AG10803 (cell line): ENCODE measurements at places on chromosomes 3 and 15.

DNA sequence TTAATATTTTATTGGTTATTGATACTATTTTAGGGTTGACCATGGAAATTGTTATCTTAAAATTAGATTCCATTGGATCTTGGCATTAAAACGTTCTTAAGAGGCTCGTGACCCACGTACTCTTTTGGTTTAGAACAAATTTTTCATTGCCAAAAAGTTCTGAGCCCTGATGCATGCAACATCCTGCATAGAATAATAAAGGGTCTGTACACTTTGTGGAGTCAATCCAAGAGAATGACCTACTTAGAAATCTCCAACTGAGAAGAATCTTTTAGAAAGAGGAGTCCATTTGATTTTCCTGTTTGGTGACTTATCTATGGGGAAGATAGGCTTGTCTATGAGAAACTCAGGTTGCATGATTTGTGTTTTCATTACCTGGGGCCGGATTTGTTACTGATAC is 404.2 kb upstream of the RGMA start:
- no peak for DNase-seq

DNA sequence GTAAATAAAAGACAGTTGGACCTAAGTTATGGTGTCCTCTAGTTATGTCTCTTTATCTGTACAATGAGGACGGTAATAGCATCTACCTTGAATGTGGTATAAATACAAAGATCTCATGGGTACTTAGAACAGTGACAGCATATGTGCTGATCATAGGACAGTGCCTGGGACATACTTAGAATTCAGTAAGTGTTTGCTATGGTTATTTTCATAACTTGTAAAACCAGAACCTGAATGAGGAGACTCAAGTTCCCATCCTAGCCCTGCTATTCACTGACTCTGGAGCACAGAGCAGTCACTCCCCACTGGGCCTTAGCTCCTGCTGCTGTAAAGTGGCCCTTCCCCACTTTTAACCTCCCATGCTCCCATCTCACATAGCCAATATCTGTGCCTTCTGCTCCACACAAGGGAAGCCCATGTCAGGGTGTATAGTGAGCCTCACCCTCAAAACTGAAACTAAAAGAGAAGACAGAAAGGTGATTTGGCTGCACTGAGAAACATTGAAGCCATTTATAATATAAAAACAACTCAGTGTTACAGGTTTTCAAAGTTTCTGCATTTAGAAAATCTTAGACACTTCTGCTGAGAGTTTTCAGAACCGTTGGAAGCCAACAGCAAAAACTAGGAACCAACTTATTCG is 225.4 kb upstream of the UBE2E2 start:
- no peak for DNase-seq

- no peak for DNase-seq
These were observed 554.7 kb downstream of the FHIT start for GRCh38 chr3:60696428-60697125.

DNA sequence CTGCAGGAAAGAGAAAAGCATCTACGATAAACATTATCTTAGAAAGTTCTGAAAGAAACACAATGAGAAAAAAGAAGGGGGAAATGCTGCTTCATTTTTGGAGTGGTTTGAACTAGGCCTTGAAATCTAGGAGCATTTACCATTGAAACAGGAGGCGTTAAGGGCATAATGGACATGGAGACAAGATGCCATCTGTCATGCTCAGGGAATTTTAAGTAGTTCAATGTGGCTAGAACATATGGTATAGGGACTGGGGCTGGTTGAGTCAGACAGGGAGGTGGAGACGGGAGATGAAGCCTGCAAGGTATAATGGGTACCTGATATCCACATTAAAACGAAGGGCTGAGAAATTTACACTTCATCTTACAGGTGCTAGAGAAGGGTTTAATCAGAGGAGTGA is 10.4 kb upstream of the PLAAT1 start:
- DNase-seq: no peak

DNA sequence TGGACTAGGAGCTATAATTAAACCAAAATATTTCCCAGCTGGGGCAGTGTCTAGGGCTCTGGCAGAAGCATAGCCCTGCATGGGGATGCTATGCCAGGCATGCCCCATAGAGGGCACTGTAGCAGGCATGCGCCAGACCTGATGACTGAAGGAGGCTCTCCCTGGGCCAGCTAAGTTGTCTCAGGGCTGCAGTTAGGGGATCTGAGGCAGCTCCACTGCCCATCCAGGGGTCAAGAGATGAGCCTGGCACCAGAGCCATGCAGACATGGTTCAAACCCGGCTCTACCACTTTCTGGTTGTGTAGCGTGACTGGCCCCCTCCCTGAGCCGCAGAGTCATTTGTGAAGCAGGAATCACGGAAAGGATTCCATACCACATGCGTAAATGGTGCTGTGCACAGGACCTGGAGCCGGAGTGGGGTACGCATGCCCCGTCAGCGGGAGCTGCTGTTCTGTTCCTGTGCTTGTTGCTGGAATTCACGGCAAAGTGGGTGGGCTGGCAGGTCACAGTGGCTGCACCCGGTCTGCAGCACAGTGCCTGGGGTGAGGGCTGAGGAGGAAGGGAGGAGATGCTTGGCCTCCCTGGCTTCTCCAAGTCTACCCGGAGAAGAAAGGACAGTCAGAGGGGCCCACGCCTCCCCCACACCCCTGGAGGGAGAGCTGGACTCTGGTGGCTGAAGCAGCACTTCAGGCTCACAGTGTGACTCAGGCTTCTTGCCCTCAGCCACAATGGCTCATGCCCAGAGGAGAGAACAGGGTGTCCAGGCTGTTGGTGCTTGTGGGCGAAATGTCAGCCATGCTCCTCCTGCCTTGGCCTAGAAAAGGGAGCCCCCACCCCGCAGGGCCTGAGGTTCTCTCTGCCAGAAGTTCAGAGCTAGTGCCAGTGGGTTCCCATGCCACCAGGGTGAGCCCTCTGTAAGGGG is 43.1 kb downstream of the DNASE1L3 start:
- peak; percentile 75 for DNase-seq

GRCh38 chr15:97082830-97083229 is 752.3 kb downstream of the NR2F2 start:
- no peak for DNase-seq

DNA sequence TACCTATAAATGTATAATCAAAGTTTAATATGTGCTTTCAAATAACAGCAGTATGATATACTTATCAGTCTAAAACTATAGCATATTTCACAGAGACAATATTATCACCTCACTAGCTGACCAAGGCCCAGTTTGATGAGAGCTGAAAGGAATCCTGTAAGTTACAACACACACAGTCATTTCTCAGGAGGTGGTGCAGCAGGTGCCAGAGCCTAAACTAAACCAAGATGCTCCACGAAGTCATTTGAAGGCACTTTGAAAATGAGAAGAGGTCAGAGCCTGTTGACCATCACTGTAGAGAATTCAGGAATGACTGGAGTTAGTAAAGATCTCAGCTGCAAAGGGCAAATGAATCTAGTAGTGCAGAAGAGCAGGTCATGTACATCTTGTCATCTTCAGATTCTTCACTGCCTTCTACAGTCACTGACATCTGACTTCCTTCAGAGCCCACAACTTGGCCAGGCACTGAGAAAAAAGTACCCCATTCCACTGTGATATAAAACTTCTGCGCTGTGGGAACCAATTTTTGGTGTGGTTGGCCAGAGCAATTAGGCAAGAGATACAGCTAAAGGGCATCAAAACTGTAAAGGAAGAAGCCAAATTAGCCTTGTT is 7.9 kb downstream of the GBE1 start:
- DNase-seq: no peak

- DNase-seq: no peak
These were observed 35.5 kb downstream of the CADPS start for GRCh38 chr3:62839748-62840147.

DNA sequence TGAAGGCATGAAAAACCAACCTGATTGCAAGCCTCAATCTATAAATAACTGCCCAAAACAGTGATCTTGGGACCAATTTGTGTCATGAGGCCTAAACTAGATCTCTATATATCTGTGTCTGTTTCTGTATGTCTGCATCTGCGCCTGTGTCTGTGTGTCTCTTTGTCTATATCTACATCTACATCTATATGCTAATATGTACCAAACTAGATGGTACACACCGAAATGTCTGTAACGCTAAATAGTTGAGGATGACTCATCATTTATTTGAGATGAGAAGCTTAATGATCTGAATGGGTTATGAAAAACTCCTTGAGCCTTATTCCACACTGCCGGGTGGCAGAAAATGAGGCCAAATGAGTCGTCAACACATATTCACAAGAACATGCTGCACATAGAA is 982.3 kb downstream of the ROBO2 start:
- DNase-seq: no peak

DNA sequence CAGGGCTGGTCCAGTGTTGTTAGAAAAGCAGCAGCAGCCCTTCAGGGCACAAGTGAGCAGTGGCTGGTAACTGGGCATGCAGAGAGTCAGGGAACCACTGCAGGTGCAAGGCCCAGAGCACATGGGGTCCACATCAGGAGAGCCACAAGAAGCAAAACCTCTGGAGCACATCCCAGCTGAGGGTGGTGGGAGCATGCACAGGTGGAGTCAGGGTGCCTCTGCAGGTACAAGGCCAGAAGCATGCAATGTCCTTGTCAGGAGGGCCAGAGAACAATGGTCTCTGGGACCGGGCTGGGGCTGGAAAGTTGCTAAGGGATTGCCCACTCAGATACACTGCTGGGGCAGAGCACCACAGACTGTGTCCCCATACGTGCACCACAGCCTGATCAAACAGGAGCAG is 226.1 kb upstream of the UBE2E2 start:
- no peak for DNase-seq

DNA sequence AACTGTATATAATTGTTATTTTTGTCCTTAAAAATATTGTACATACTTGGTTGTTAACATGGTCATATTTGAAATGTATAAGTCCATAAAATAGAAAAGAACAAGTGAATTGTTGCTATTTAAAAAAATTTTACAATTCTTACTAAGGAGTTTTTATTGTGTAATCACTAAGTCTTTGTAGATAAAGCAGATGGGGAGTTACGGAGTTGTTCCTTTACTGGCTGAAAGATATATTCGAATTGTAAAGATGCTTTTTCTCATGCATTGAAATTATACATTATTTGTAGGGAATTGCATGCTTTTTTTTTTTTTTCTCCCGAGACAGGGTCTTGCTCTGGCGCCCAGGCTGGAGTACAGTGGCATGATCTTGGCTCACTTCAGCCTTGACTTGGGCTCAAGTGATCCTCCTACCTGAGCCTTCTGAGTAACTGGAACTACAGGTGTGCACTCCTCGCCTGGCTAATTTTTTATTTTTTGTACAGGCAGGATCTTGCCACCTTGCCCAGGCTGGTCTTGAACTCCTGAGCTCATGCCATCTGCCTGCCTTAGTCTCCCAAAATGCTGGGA is 10.7 kb downstream of the NFKBIZ start:
- no peak for DNase-seq

DNA sequence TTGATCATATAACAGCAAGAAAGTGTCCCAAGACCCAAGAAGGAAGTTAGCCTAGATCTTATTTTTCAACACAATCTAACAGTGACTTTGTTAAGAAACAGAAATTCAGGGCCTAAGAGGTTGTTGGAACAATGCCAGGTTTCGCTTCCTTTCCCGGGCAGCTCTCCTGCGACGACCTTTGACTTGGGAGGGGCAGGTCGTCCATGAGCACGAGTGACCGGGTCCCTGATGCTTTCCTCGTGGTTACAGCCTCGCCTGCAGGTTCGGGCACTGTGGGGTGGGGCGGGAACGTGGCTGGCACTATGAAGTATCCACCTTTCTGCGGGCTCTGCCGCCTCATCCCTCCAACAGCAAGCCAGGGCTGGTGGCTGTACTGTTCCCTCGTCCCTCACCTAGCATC is 90.1 kb upstream of the RGMA start:
- no peak for DNase-seq

DNA sequence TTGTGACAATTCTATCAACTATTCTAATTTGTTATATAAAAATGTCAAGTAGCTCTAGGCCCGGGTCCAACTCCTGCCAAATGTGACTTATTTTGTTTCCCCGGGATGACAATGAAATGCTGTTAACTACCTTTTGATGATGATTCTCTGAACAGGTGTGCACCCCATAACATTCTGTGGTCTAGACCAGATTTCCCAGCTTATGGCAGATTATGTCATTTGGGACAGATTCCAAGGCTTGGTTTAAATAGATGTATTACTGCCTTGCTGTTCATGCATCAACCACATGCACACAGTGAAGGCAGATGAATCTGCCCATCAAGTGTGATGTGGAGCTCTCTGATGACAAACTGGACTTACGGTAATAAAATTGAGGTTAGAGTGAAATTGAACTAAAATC is 150.5 kb downstream of the MECOM start:
- DNase-seq: no peak

- no peak for DNase-seq
These were observed 42.9 kb downstream of the ISG20 start for GRCh38 chr15:88681610-88682221.

GRCh38 chr3:185789134-185789533 is 35.7 kb downstream of the IGF2BP2 start:
- no peak for DNase-seq

DNA sequence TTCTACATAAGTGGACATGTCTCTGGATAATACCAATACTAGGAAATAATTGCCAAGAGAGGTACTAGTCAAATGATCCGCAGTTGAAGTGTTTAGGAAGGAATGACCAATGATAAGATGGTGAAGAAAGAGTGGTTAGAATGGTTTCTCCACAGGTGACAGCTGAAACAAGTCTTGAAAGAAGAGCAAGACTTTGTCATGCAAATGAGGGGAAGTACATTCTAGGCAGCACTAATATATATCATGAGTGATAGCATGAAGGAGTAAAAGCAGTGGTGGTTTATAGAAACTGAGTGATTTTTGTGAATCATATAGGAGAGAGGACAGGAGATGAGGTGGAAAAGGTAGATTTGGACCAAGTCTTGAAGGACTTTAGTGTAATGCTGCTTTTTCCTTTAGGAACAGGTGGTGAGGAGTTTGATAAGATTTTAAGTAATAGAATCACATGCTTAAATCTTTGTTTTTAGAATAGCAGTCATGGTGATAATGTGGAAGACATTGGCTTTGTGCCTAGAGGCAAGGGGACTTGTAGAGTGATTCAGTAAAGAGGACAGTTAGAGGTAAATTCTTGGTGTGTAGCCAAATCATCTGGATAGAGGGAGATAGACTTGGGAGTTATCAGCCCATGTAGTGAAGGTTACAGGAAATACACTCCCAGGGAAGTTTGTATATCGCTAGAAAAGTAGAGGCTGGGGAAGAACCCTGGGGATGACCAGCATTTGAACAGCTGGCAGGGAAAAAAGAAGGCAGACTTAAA is 31.9 kb downstream of the SLMAP start:
- DNase-seq: no peak

GRCh38 chr3:123122525-123123315 is 55.9 kb downstream of the PDIA5 start:
- peak; percentile 50 for DNase-seq
